Fibroblast of skin of scalp (primary cell): ENCODE measurements at places on chromosomes 7 and 10.
A peak's percentile ranks its signal among the peaks of the same experiment; 100 is the strongest.

GRCh38 chr10:106608066-106608465 is 556.4 kb downstream of the SORCS1 start:
- DNase-seq = no peak

DNA sequence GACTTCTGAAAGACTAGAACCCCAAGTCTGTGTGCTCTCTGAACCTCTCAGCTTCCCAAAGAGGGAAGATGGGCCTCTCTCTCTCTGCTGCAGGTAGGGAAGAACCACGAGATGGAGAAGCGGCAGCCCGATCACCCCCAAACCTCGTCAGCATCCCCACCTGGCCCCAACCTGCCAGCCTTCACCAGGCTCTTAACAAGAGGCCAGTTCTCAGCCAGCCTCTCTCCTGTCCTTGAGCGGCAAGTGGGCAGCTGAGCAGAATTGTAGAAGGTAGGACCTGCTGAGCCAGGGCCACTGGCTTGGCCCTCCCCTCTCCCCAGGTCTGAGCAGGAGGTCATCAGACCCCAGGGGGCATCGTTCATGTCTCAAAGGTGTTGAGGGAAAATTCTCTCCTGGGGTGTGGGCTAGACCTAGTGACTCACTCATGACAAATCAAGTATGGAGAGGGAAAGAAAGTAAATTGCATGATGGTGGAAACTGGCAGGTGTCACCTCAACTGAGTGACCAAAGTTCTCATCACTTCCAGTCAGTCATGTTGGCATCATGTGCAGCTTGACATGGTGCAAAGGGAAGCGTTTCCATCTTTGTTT is 92.0 kb upstream of the GPR26 start:
- no peak for DNase-seq

DNA sequence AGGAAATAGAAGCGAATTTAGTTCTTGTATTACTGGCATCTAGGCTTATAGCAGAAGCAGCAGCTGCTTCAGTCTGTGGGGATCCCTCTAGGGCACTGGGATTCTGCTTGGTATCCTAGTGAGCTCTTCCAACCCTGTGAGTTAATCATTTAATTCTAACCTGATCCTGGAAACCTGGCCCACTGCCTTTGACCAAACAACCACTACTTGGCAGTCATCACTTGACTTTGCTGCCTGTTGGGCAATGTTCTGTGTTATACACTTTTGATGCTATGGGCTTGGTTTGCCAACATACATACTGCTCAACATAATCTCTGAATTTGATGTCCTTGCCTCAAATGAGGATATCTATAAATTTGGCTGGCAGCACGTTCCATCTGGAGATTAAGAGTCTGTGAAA is 813.4 kb downstream of the ANKRD7 start:
- no peak for DNase-seq

DNA sequence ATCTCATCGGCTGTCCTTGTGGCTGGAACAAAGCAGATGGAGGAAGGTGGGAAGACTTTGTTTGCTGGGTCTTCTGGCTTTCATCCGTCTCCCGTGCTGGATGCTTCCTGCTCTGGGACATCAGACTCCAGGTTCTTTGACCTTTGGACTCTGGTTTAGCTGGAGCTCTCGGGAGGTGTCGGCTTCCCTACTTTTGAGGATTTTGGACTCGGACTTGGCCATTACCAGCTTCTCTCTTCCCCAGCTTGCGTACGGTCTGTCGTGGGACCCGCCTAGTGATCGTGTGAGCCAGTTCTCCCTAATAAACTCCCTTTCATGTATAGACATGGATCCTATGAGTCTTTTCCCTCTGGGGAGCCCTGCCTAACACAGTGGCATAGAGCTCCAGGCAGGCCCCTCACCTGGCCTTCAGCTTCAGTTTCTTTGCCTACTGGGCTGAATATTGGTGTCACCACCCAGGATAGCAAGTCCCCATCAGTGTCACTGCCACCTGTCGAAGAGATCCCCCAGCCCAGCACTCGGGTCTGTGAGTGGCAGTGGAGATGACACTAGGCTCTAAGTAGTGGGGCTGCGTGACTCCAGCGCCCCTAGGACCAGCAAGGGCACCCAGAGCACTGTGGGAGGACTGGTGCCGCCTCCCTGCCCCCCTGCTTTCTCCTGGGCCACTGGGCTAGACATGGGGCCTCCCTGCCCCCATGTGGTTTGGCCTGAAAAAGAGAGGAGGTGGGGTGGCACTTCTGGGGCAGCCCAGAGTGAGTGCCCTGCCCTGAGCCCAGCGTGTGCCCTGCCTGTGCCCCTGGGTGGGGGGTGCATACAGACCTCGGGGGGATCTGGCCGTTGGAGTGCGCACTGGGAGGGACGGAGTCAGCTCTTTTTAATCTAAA is 135.6 kb downstream of the LHPP start:
- no peak for DNase-seq

GRCh38 chr10:111281516-111281915 is 204.7 kb downstream of the ADRA2A start:
- DNase-seq = no peak

GRCh38 chr10:80996615-80997193 is 459.0 kb downstream of the SH2D4B start:
- no peak for DNase-seq

GRCh38 chr10:62637249-62638061 is 167.1 kb upstream of the ADO start:
- no peak for DNase-seq

GRCh38 chr10:79230328-79230830 is 116.9 kb upstream of the PPIF start:
- no peak for DNase-seq

DNA sequence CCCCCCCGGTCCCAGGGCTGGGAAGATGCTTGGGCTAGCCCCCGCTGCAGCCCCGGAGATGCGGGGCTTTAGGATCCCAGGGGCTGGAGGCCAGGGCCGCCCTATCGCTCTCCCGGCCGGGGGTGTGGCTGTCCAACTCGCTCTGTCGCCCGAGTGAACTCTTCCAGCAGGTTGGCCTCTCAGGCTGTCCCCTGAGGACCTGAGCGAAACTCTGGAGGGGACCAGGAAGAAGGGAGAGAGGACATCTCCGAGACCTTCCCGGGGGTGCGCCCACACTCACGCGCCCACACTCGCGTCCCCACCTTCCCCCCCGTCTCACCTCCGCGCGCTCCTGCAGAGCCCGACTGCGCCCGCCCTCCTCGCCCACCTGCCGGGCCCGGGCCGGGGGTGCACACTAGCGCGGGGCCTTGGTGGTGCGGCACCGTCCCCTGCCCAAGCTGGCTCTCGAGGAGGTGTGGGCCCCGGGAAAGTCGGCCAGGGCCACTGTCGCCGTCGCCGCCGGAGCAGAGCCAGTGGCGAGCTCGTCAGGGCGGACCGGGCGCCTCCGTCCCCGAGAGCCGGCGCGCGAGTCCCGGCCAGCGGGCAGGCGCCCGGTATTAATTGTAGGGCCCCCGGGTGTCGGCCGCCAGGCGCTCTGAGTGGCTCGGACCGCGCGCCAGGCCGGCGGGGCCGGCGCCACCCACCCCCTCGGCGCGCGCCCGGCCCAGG is 101.7 kb upstream of the SVIL start:
- peak; percentile 36 for DNase-seq

- no peak for DNase-seq
Measured at GRCh38 chr7:89770161-89770560, 384.1 kb upstream of the STEAP1 start.

GRCh38 chr7:81608748-81609382 is 161.0 kb downstream of the HGF start:
- no peak for DNase-seq
